ENCODE measurements at places on chromosomes 7 and 10.

DNA sequence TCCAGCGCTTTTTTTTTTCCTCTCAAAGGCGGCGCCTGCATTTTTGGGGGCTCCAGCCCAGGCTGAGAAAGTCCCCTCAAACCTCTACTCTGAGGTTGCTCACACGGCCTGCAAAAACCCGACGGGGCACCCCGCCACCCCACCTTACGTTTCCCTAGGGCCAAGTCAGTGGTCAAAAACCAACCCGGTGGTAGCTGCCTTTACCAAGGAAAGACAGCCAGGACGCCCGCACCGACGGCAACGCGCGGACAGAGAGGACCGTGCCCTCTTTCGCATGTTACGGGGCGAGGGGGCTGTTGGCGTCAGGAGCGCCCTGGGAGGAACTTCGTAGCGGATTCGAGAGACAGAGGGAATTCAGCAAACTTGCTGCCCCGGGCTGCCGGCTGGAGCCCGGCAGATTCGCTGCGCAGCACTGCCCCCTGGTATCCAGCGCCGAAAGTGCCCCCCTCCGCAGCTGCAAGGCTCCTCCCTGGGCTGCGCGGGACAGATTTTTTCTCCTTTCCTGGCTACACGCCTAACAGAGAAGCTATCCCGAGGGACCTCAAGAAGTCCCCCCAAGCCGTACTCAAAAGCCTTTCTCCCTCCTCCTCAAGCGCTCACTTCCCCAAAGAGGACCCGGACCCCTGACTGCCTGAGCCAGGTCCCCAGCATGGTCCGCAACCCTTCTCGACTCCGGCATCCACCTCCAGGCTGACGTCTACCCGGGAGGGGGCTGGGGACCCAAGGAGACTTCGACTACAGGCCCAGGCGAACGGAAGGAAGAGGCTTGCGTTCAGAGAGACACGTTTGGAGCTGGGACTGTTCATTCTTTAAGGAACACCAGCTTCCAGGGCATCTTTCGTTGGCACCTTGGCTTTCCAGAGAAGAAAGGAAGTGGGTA lies 27.7 kb upstream of the VAX1 start:
- peak; percentile 51 for DNase-seq

DNA sequence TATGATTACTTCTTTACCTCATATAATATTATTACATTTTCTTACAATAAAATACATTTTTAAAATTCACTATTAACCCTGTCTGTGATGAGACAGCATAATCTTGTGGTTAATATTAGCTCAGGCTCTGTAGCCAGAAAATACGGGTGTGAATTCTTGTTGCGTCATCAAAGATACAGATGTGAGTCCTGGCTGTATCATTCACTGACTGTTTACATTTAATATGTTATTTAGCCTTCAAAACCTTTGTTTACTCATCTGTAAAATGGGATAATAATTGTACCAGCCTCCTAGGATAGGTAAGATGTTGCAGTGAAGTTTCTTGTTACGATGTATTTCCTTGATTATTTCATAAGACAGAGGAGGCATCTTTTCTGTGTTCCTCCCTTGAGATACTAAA lies 184.7 kb upstream of the PRPS1L1 start:
- DNase-seq: no peak

GRCh38 chr10:4137299-4137698 lies 352.3 kb upstream of the KLF6 start:
- no peak for DNase-seq

DNA sequence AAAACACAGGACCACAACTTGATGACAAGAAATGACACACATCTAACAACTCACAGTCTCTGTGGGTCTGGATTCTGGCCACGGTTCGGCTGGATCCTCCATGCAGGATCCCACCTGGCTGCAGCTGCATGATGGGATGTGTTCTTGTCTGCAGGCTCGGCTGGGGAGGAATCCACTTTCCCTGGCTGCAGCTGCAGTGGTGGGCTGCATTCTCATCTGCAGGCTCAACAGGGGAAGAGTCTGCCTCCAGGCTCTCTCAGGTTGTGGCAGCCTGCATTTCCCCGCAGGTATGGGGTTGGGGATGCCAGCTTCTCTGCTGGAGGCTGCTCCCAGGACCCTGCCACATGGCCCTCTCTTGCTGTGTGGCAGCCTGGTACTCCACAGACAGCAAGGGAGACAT lies 64.9 kb downstream of the MICALL2 start:
- DNase-seq: no peak

DNA sequence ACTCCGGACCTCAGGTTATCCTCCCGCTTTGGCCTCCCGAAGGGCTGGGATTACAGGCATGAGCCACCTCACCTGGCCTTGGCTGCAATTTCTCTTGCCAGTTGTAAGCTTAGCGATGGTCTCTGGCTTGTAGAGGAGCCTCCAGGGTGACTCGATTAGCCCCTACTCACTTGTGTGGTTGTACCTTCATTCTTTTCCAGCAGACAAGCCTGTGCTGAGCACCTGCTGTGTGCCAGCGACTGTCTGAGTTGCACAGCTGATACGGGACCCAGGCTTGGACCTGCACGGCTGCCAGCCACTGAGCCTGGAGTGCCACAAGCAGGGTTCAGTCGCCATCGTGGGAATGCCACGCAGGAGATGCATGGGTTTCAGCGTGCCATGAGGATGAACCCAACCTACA lies 42.0 kb upstream of the DNAJB6 start:
- DNase-seq: no peak
